ENCODE measurements at places on chromosomes 7 and 10. TPM values are rescaled to one million over a fixed set of nuclear protein-coding genes. Genes with fewer than 3 reads are reported as not detected.

DNA sequence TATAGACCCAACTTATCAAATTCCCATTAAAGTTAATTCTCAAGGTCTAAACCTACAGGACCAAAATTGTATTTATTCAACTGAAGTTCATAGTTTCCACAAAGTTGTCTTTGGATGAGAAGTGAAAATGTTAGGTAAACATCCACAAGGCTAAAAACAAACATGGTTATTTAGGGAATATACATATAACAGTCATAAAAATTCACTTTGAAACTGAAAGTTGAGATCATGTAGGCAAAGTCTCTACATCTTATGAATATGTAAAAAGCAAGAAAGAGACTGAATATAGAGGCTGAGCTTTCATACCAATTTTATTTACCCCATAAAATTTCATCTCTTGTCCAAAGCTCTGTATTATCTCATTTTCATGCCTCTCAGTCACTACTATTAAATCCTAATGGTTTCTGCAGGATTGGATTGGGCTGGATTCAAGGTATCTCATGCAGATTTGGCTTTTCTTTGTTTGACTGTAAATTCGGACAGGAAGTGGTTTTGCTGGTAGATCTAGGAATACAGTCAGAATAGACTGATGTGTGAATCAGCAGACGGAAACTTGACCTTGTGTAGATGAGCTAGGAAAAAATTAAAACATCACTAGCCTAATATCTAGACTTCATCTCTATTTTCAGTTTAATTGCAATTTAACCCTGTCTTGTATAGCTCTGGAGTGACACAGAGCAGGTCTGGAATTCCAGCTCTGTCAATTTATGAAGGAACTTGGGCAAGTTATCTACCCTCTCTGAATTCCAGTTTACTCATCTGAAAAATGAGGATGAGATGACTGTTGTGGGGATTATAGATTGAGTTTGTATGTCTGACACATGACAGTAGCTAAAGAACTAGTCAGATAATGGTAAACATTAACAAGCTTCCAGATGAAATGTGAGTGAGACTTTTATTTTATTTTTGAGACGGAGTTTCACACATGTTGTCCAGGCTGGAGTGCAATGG is 27.3 kb upstream of the SKAP2 start:
- DNase-seq, result no peak

GRCh38 chr7:28024786-28025334 is 155.7 kb downstream of the JAZF1 start:
- DNase-seq, result no peak

DNA sequence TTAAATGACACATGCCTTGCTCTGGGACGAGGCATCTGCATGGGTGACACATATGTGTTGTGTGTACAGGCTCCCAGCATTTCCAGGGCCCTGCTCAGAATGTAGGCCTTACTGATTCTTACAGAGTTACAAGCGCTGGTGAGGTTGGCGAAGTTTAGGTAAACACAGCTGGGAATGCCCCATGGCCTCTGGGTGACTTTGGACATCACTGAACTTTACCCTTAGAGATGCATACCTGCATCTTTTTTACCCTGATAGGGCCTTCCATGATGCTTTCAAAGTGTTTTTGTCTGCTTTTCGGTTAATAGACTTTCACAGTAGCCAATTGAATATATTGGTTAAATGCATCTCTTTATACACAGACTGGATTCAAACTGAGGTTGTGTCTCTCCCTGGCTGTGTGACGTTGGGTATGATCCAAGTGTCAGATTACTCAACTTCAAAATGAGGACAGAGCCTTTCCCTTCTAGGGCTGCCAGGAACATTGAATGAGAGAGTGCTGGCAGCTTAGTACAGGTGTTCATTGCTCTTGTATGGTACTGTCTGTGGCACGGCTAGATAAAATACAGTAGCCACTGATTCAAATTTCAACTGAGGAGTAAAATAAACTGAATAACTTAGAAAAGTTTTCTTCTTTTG is 29.5 kb downstream of the EGFR start:
- no peak for DNase-seq

DNA sequence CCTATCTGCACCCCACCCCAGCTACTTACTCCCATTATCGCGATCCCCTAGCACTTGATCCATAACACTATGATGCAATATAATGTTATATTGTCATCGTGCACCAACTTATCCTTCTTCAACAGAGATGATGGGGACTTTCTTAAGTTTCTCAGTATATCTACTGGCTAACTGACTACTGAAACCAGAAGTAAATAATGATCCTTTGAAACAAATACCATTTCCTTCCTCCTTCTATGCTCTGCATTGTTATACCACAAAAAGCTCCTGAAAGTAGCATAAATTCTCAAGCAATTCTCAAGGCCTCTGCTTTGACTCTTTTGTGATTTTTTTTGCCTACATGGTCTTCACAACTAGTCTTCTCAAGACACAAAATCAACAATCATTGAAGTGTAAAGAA is 68.9 kb downstream of the HTR7 start:
- DNase-seq, result no peak

- peak; percentile 72 for DNase-seq
Observed at GRCh38 chr10:71244431-71245419, 32.4 kb downstream of the UNC5B start.

- DNase-seq, result no peak
Observed at GRCh38 chr10:63204667-63205391, 71.7 kb downstream of the NRBF2 start.

DNA sequence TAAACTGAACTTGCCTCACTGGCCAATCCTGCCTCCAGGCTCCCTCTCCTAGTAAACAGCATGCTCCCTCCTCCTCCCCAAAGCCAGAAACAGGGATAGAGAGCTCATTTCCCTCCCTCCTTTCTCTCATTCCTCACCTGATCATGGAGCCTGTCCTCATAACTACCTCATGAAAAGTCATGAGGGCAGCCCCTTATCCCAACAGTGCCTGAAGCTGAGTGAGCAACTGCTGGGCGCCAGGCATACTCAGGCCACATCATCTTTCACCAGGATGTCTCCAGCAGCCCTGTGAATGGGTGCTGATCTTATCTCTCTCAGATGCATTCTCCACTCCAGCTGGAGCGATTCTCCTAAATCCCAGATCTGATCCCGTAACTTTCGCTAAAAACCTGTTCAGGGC is 307.2 kb downstream of the PRPF18 start:
- no peak for DNase-seq

GRCh38 chr7:96997512-96998032 is 7.8 kb upstream of the DLX6 start:
- no peak for DNase-seq

DNA sequence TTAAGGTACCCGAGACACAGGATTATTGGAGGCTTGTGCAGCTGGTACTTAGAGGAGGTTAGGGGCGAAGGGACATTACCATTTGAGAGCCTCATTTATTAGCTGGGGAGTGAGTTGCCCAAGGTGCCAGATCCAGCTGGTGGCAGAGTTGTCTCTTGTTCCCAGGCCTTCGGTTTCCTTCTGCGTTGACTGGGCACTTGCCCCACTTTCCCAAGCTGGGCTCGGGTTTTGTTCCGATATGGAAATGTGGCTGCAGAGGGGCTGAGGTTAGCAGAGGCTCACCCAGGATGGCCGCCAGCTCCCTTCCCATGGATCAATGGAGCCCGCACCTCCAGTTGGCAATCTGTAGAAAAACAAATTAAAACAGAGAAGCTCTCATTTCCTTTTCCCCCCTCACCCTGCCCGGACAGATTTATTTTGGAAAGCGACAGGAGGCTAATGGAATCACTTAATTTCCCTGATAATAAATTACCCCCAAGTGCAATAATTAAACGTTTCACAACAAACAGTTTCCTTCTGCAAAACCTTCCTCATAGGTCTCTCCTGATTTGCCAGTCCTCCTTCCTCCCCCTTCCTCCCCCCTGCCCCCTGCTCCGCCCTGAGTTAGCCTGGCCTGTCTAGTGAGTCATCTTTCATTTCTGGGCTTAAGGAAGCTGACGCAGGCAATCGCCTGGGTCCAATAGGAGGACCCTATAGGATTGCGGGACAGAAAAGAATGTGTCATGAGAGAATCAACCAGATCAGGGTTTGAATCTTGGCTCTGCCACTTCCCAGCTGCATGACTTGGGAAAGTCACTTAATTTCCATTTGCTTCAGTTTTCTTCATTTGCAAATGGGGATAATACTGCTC is 51.7 kb downstream of the ADRA2A start:
- DNase-seq, result no peak

DNA sequence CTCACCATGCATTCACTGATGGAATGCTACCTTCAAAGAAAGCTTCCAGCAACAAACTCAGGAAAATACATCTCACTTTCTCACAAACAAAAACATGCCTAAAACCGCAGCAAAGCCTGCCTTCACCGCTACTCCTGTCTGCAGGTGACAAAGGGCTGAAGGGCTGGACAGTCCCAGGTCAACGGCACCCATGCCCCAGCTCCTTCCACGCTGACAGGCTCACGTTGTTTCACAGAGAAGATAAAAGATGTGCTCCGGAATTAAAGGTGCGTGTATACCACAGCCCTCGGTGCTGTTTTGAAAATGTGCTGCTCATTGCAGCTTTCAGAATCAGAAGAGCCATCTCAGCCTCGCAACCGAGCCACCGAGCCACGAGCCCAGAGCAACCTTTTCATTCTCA is 445.0 kb downstream of the PTPRN2 start:
- DNase-seq, result no peak

GRCh38 chr7:86947929-86948328 is 111.5 kb downstream of the ELAPOR2 start:
- no peak for DNase-seq

DNA sequence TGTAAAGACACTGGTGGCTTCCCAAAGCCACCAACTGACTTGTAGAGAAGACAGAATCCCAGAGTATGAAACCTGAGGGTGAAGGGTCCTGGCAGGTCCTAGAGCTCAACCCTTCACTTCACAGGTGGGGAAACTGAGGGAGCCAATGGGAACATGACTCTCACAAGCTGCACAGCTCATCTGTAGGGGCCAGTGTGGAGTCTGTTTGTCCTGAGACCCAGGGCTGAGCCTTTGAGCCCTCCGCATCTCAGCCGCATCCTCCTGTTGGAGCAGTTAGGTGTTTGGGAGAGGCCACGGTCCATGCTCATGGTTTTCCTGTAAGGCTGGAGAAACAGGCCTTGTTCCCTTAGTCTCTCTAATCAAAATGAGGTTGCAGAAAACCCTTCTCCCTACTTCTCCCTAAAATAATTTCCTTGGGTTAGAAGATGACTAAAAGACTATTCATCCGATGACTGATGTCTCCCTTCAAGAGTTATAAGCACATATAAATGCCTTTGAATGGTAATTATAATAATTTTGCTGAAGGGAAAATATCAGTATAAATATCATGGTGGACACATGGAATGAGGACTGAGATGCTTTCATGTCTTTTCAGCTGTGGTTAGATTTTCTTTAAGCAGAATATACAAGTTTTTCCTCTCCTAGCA is 10.3 kb downstream of the HTRA1 start:
- DNase-seq, result no peak

- DNase-seq, result no peak
Observed at GRCh38 chr7:79037001-79037400, 416.5 kb downstream of the MAGI2 start.

DNA sequence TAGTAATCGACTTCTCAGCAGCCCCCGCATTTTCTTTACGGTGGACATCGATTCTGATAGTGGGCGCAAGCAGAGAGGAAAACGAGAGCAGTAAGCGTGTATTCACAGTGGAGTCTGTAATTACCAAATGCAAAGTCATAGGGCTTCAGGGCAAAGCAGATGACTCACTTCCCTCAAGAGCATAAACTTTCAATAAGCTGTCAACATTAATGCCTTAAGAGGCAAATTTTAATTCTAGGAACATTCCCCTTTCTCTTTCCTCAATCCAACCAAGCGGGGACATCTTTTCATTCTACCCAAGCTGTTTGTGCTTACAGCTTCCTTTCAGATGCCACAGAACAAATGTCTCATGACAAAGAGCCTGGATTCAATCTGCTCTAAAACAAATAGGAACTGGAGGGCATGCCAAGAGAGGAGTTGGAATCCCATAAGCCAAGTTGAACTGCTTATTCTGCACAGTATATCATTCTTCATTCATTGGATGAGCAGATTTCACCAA is 48.6 kb downstream of the MALSU1 start:
- DNase-seq, result no peak

The PTTG1IP2 gene
- not detected for polyA plus RNA-seq

The AKR1D1 gene
- not detected for polyA plus RNA-seq

The ANKRD2 gene
- polyA plus RNA-seq, result 370 TPM

The FXYD4 gene
- polyA plus RNA-seq, result not detected

The PTPRN2 gene
- 1.1 TPM for polyA plus RNA-seq

The AGR3 gene
- polyA plus RNA-seq, result not detected

The SLC39A12 gene
- 0.01 TPM for polyA plus RNA-seq

The BMPR1A gene
- polyA plus RNA-seq, result 6.7 TPM
